ENCODE measurements at places on chromosomes 12 and 14.

DNA sequence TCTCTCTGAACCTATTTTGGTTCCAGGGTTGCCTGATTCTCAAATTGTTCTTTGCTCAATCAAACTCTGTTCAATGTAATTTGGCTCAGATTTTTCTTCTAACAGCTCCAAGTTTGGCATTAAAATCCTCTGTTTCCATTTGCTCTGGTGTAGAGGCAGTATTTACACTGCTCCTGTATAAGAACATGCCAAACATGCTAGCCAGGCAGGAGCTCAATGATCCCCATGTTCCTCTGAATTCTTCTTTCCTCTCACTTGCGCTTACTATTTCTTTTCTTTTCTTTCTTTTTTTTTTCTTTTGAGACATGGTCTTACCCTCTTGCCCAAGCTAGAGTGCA lies 17.2 kb downstream of the SDR9C7 start:
- no peak for DNase-seq

DNA sequence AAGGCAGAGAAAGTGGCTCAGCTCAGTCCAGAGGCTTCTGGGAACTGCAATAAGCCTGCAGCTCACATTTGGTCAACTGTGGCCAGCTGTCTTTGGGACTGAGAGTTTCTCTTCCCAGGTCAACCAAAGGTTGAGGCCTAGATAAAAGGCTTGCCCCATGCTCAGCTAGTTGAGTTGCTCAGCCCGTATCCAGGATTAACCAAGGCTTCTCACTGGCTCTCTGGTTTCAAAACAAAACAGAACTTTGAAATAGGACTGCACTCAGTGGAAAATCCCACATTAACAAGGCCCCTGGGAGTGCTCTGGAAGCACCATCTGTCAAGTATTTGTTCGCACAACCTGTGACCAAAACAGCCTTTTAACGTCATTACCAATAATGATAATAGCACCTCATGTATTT lies 40.3 kb upstream of the NUAK1 start:
- DNase-seq = peak; percentile 27

- no peak for DNase-seq
These were observed 157.0 kb upstream of the LMNTD1 start for GRCh38 chr12:25710128-25710527.

DNA sequence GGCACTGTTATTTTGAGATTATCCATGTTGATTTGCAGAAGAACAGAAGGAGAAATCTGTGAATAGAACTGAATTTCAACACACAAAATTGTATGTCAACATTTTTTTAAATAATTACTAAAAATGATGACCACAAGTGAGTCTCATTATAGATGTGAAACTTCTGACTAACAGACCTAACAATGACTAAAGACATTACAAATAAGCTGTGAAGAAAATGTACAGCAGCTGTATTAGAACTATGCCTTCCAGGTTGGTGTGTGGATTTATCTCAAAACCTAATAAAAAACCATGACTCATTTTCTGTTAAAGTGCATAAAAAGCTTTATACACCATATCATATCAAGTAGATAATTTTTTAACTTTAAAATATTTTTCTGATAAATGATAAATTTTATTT lies 22.5 kb upstream of the FOXG1 start:
- no peak for DNase-seq

- DNase-seq = peak; percentile 30
These were observed 1.1 kb upstream of the TM9SF1 start for GRCh38 chr14:24196071-24197055.

GRCh38 chr14:93135399-93135798 lies 19.7 kb upstream of the ITPK1 start:
- DNase-seq = no peak

- DNase-seq = no peak
These were observed 102.9 kb downstream of the ADCK1 start for GRCh38 chr14:77902811-77903210.

DNA sequence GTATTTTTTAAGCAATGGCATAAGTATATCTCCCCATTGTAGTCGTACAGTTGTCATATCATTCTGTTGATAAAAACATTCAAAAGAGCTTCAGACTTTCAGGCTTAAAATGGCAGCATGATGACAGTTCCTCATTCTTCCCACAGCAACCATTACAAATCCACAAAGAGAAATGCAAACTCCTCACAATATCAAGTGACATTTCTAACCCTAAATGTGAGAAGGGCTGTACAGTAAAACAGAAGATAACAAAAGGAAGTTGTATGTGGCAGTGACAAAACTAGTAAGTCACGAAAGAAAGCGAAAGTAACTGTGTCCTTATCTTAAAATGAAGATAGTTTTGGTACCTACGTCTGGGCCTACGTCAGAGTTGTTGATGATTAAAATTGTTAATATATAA lies 46.7 kb downstream of the GXYLT1 start:
- DNase-seq = no peak

DNA sequence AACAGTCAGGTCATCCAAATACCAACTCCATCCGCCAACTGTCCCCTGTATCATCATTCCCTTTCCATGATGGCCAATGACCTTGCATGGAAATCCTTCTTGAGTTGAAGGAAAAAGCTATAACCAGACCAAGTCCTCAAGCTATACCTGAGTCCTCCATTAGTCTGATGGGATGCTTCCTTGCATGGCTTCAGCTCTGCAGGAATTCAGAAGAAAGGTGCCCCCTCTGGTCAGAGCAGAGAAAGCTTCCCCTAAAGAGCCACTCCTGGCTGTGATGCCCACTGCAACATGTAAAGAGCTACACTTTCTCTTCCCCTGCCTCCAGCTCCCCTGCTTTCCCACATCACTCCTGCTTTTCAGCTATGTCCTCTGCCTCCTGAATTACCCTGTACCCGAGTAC lies 43.1 kb upstream of the FKBP4 start:
- DNase-seq = no peak

DNA sequence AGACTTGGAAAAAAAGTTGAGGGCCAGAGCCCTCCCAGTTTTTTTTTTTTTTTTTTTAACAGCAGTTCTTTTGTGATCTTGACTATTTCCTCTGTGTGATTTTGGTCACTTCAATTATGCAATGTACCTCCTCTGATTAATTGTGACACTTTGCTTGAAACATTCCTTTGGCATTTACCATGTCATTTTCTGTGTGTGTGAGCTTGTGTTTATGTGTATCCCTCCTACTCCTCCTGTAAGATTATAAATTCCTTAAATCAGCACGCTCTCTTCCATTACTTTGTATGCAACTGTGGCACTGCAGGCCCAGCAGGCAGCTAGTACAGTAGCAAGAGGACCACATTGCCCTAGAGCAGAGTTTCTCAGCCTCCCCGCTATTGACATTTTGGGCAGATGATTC lies 33.2 kb upstream of the GALNT16 start:
- DNase-seq = no peak

DNA sequence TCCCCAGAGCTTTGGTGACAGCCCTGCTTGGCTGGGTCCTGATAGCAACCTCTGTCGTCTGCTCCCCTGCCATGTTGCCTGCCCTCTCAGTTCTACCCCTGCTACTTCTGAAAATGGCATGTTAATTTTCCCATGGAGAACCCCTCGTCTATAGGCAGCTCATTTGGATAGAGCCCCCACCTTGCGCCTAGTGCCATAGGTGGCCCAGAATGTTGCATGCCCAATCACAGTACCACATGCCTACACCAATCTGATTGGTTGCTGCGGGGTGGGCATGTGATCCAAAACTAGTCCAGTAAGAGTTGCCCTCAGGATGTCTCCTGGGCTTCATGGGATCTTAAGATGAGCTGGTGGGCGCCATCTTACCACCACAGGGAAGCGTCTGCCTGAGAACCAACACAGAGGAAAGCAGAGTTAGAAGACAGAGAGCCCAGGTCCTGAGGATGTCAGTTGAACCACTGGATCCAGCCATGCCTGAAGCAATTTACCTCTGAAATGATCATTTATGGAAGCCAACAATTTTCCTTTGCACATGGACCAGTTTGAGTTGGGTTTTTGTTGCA lies 85.7 kb downstream of the PAPOLA start:
- no peak for DNase-seq

- no peak for DNase-seq
These were observed 285 bp downstream of the MVK start for GRCh38 chr12:109573914-109574244.

- DNase-seq = no peak
These were observed 303.5 kb upstream of the NPAS3 start for GRCh38 chr14:32635061-32635719.

DNA sequence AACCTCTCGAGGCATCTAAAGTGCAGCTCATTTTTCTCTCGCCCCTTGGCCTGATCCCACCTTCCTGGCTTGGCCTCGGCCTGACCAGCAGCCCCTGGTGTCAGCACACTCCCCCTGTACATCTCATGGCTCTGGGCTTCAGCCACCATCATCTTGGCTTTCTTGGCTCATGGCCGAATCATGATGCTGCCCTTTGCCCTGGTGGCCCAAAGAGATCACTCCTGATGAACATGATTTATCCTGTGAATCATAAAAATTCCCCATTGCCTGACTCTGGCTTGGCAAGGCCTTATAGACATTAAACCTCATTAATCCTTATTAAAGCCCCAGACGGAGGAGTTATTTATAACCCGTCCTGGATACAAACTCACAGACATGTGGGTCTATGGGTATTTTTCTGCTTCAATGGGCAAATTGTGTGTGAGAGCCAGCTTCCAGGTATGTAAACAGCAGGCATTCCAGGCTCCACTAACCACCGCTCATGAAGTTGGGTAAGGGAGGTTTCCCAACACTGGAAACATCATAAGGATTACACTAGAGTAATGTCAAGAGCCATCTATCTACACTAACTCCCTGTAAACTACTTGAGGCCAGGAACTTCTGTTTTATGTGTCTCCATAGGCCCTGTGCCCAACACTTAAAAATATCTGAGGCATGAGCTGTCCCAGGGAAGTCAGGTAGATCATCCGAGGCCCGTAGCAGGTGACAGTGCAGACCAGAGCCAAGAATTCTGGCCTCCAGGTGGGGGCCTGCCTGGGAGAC lies 171.2 kb downstream of the TTC8 start:
- DNase-seq = no peak

GRCh38 chr14:103840014-103840413 lies 7.4 kb downstream of the PPP1R13B start:
- DNase-seq = no peak

DNA sequence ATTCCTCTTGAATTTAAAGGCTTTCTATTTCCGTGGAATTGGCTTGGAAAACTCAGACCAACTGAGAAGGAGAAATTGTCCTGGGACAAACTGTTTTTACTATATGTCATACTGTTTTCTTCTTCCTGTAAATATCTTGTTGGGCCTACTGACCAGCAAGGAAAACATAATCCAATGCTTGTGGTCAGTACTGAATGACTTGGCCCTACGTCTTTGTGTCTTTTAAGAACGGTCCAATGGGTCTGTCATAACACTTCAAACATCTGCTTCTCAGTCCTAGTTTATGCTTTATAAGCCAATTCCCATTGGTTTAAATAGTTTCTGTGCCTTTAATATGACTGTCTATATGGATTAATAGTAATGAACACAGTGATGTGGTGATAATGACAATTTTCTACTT lies 248.5 kb upstream of the DDHD1 start:
- DNase-seq = no peak

- DNase-seq = no peak
These were observed 128.5 kb downstream of the TBX3 start for GRCh38 chr12:114555451-114555850.

DNA sequence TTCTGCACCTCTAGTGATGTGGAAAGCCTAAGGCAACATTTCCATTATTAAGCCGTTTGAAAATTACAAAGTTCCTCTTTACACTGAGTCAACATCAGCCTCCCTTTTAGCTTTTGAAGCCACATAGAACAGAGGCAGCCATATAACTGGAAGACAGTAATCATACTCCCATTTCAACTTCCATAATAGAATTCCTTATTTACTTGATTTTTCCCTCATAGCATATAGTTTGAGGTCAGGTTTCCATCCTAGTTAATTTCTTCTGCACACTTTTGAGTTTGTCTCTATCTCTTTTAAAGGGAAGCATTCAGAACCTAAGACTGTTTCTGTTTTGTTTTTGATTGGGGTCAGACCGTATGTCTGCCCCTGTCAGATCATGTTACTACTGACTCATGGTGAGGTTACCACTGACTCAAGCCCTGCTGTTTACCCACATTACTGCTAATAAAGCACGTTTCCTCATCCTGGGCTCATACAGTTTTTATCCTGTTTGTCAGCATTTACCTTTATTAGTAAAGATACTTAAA lies 161.0 kb downstream of the SLC38A4 start:
- peak; percentile 29 for DNase-seq

DNA sequence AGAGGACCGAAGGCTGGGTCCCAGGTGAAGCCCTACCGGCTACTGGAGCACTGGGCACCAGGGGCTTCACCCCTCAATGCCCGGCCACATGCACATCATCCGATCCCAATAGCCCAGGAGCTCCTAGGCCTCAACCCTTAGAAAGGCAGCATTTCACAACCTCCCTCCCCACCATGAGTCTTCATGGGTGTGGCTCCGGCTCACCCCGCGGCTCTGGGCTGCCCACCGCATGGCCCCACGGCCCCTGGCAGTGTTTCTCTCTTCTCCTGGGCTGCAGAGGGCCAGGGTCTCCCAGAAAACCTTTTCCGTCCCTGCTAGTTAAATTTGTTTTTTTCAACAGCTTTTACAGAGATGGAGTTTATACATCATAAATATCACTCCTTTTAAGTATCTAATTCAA lies 28.6 kb upstream of the DLK1 start:
- DNase-seq = no peak

DNA sequence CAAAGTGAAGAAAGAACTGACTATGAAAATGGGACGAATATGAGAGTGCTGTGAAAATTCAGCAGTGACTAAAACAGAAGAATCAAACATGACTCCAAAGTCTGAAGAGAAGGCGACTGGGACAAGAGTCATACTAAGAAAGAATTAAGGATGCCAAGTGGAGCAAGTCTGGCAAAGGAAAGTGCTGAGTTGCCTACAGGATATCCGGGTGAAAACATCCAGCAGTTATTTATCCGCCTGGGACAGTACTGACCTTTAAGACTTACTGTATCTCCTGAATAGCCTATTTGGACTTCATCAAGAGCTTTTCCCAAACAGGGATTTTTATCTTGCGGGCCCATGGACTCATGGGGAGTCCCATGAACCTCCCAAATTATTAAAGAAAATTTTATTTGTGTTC lies 41.1 kb downstream of the KICS2 start:
- no peak for DNase-seq

GRCh38 chr12:15534322-15534721 lies 212.0 kb downstream of the PTPRO start:
- DNase-seq = no peak

DNA sequence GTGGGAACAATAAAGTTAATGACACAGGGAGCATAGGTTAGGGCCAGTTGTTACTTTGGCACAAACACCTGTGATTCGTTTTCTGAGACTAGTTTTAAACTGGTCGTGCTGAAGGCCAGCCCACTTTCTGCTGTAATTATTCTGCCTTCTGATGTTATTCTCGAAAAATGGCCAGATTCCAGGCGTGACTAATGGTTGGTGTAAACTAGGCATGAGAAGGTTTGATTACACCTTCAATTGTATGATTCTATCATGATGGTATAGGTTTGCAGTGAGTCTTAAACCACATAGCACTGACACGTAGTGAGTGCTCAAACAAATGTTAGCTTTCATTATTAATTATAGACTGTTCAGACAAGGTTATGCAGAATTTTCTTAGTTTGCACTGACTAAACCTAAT lies 39.0 kb downstream of the CKB start:
- DNase-seq = no peak

All from HEK293T (cell line).